A375 (cell line): ENCODE measurements at places on chromosomes 7 and 10. TPM values are rescaled to one million over a fixed set of nuclear protein-coding genes. Genes with fewer than 3 reads are reported as not detected.

Gene AQP1
- total RNA-seq = 1.2 TPM in 2 replicates

Gene GPR15LG
- not detected in 2 replicates for total RNA-seq

Gene GNGT1
- total RNA-seq = not detected in 2 replicates

Gene CYP26A1
- 0.32 and 0.91 TPM in 2 replicates for total RNA-seq

Gene ITPRID1
- not detected in 2 replicates for total RNA-seq

Gene POT1
- total RNA-seq = 22.3 and 28.3 TPM in 2 replicates
